MM.1S (cell line): ENCODE measurements at places on chromosomes 4 and X.
A peak's percentile ranks its signal among the peaks of the same experiment; 100 is the strongest.

DNA sequence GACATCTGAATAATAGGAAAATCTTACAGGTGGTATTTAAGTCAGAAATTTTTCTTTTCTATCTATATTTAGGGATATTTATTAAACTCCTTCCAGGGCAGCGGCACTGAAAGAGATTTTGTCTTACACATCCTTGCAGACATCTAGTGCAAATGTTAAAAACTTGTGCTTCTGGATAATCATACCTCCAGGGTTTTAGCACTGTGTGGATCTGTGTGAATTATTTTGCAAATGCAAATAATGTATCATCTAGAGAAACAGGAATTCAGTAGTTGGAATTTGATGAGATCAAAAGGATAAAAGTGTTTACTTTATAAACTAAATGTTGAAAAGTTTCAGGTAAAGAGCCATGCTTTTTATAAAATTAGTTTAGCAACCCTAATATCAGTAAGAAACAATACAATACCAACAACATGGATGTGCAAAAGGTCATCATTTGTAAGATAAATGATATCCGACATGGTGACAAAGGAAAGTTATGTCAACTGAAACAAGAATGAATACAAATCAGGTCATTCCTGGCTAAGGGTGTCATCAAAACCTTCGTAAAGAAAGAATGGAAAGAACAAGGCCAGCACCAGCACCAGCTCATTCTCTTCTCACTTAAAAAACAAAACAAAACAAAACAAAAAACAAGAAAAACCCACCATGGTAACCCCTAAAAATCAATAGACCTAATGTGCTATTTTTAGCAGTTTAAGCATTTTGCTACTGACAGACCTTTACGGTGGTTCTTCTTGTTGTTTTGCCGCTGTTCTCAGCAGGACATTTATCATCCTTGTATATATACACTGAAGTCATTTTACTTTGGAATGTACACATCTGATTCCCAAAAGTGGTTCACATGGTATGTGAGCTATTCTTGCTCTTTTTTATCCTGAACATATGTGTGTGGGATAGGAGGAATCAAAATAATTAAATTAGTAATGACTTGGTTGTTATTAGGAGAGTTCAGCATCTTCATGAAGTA lies 219.7 kb upstream of the NDST3 start:
- DNase-seq: no peak

GRCh38 chrX:13323241-13323640 lies 3.4 kb upstream of the ATXN3L start:
- DNase-seq: no peak

GRCh38 chr4:99200138-99200537 lies 18.9 kb downstream of the ADH6 start:
- DNase-seq: no peak

DNA sequence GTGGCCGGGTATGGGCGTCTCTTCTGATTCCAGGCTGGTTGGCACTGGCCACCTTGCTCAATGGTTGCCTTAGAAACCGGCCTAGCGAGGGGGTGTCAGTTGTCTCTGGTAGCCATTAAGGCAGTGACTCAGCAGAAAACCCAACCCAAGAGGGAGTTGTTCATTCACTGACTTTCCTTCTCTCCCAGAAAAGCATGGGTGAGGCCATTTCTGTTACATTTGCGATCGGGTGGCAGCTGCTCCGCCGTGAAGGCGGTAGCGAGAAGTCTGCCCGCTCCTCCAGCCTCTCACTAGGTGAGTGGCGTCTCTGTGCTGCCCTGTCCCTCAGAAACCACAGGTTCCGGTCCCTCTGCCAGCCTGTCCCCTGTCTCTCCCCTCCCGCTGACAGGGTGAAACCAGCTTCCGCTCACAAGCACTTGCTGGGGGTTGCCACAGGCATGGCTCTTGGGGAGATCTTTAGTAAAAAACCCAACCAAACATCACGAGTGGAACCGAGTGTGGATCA lies 17.4 kb downstream of the IRAK1 start:
- peak; percentile 67 for DNase-seq

DNA sequence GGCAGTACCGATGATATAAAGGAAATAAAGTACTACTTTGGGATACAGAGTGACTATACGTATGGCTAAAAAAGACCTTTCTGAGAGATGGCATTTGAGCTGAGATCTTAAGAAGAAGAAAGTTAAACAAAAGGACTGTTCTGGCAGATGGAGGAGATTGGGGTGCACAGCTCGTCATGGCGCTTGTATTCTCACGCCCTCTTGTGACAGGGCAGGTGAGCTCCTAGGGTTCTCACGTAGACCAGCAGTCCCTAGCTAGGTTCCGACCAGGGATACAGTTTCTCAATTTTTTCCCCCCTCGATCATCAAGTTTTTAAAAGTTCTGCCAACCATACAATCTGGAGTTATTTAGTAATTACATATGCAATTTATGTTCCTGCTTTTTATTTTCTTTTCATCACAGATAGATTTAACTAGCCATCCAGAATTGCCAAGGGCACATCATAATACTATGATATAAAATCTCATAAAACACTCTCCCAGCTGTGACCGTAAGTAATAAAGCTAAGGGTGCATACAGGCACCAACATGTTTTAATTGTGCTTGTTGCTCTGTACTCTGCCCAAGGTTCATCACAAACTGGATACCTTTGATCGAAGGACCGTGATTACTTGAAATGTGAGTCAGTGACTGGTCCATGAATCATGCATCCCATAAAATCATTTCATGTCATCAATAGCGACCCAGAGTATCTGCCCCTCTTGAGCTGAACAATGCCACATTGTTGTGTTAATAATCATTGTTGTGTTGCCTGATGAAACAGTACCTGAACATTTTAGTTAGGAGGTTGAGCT lies 69.4 kb upstream of the ZNF518B start:
- DNase-seq: no peak

GRCh38 chrX:41895826-41896225 lies 27.5 kb downstream of the CASK start:
- DNase-seq: no peak

DNA sequence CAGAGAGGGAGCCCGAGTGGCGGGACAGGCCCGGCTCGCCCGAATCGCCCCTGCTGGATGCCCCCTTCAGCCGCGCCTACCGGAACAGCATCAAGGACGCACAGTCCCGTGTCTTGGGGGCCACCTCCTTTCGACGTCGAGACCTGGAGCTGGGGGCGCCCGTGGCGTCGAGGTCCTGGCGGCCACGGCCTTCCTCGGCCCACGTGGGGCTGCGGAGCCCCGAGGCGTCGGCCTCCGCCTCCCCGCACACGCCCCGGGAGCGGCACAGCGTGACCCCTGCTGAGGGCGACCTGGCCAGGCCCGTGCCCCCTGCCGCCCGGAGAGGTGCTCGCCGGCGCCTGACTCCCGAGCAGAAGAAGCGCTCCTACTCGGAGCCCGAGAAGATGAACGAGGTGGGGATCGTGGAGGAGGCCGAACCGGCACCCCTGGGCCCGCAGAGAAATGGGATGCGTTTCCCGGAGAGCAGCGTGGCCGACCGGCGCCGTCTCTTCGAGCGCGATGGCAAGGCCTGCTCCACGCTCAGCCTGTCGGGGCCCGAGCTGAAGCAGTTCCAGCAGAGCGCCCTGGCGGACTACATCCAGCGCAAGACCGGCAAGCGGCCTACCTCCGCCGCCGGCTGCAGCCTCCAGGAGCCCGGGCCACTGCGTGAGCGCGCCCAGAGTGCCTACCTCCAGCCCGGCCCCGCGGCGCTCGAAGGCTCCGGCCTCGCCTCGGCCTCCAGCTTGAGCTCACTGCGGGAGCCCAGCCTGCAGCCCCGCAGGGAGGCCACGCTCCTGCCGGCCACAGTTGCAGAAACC lies 156.9 kb downstream of the SOWAHB start:
- no peak for DNase-seq

- no peak for DNase-seq
Measured at GRCh38 chrX:106451933-106452332, 159.8 kb upstream of the RADX start.

DNA sequence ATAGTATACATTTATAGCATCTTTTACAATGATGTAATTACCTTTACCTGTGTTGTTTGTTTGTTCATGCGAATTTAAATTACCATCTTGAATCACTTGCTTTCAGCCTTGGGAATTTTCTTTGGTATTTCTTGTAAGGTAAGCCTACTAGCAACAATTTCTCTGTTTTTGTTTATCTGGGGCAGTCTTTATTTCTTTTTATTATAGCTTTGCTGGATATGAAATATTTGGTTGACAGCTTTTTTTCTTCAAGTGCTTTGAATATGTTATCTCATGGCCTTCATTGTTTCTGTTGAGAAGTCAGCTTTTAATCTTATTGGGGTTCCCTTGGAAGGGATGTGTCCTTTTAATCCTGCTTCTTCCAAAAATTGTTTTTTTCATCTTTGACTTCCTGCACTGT lies 292.8 kb upstream of the EDA2R start:
- no peak for DNase-seq

GRCh38 chr4:89152972-89153371 lies 41.6 kb downstream of the TIGD2 start:
- no peak for DNase-seq

DNA sequence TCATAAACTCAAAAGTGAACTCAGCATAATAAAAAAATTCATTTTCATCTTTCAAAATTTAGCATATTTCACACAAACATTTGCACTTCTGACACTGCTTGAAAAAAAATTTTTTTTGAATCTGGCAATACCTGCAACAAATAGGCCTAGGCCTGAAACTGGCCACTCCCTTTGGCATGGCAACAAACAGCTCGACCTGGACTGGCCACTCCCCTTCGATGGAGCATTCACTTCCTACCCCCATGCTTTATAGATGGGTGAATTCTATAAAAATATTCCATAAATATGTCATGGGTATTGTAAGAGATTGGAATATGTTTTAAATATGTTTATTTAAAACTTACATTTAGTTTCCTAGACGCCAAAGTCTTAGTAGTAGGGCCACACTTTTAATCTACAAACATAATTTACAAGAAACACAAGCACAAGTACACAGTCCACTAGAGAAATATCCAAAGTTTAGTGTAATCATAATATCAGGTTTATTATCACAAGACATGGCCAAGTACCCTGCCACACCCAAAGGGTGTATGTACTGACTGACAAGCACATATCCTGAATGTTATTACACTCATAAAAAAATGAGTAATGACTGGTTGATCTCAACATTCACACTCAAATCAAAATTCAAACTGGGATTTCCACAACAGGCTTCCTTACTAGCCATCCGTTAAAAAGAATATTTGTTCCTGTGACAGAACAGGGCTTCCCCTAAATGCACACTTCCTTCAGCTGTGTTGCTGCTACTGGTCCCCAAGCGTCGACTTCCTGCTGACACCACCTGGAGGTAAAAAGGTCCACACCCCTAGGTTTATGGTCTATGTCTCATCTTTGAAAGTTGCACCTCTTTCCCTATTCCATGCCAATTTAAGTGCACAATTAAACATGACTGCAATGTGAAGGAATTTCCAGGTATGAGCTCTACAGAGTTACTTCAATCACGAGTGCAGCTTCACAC lies 271.5 kb downstream of the NR3C2 start:
- no peak for DNase-seq

DNA sequence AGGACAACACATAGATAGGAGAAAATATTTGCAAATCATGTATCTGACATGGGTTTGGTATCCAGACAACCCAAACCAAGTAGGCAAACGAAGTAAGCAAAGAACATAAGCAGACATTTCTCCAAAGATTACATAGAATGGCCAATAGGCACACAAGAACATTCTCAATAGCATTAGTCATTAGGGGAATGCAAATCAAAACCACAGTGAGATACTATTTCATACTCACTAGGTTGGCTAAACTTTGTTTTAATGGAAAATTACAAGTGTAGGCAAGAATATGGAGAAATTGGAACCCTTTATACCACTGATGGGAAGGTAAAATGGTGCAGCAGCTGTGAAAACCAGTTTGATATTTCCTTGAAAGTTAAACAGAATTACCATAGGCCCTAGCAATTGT lies 74.7 kb downstream of the CHRNA9 start:
- no peak for DNase-seq

- DNase-seq: no peak
Measured at GRCh38 chrX:154082396-154083125, 15.0 kb downstream of the MECP2 start.

- DNase-seq: no peak
Measured at GRCh38 chrX:125204681-125205132, 115.0 kb upstream of the TEX13C start.

GRCh38 chr4:123836851-123837595 lies 440.4 kb downstream of the SPRY1 start:
- DNase-seq: peak; percentile 92

GRCh38 chrX:100274916-100275315 lies 135.2 kb downstream of the PCDH19 start:
- no peak for DNase-seq

DNA sequence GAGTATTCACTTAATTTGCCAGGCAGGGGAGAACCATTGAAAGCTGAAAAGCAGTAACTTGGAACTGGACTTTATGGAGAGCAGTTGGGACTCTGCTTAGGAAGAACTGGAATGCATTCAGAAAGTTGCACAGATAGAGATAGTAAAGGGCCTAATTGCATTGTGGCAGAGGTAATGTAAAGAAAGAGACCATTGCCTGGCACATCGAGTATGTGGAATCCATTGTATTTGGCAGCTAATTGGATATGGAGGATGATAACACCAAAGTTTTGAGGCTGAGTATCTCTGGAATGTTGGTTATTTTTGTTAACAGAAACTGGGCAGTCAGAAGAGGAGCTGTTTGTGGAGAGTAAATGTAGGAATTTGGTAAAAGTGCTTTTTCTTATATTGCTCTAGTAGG lies 169.9 kb downstream of the BMPR1B start:
- no peak for DNase-seq

DNA sequence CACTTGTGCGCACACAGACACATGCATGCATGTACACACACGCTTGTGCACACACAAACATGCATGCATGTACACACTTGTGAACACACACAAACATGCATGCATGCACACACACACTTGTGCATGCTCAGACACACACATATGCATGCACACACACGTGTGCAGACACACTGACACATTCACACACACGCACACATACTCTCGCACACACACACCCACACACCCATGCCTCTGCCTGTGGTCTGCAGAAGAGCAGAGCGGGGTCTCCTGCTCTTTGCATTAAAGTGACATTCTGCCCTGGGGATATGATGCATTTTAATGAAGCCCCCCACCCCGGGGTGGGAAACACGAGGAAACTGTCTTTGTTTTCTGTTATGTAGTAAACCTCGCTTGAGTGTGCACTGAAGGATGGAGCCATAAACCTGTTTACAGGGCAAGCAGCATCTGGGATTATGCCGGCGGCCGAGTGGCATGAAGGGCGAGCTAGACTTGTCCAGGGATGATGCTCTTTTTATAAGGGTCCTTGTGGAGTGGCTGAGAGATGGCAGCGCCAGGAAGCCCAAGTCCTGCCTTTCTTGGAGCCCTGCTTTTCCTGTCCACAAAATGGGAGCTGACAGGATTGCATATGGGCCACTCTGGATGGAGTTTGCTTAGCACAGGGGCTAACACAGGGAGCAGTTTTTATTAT lies 17.8 kb downstream of the PSAPL1 start:
- no peak for DNase-seq

DNA sequence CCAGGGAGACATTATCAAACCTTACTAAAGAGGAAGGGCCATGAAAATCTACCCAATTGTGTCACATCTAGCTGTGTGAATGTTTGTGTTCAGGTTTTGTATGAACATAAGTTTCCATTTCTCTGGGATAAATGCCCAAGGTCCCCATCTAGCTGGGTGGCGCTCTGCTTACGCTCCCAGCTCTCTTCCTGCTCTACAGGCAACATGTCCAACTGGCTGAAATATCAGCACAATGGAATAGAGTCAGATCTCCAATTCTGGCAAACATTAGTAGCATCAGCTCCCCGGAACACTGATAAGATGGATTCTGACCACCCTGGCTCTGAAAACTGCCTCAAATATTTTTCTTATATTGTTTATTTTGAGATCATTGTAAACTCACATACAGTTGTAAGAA lies 74.8 kb downstream of the IRF2 start:
- no peak for DNase-seq
